Nephron progenitor cell (in vitro differentiated cells): ENCODE measurements at places on chromosomes 1 and 21.
A peak's percentile ranks its signal among the peaks of the same experiment; 100 is the strongest.

DNA sequence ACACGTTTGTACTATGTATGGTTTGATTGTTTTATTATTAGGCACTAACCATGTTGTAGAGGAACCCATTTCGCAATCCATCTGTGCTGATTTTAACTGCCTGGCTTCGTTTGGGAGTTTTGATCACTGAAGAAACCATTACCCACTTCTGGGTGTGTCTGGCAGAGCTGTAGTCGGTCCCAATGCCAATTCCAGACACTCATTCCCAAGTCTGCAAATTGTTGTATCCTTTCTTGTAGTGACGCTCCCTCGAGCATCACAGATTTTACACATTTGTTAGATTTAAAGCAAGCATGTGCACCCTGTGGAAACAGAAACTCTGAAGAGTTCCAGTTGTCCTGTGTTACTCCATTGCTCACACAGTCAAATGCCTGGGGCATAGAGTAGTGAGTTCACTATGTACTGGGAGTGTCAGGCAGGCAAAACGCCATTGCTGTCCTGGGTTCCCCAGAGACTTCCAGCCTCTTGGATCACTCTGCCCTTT lies 31.0 kb upstream of the EFCAB14 start:
- DNase-seq: no peak
- H3K36me3 ChIP-seq: no peaks in the 10 kb centered on the region
- H3K4me3 ChIP-seq: no peak overlapping the region
- H3K4me1 ChIP-seq: no peaks in the 10 kb centered on the region

DNA sequence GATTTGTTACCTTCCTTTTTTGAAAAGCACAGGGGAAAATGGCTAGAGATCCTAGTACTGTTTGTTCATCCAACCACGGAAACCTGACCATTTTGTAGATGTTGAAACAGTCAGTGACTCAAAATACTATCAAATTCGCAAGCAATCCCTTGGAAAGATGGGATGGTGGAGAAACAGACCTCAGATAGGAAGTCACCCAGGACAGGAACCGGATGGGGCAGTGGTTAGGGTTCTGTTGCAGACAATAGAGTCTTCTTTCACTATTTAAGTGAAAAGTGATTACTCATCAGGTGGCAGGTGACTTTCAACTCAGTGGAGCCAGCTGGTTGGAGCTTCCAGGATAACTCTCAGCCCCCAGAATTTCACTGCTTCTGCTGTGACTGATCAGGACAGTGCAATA lies 17.0 kb downstream of the LHX4 start:
- H3K27me3 ChIP-seq: peaks cover 79% of the 10 kb centered on the region
- H3K4me3 ChIP-seq: no peak overlapping the region
- no peak for DNase-seq

DNA sequence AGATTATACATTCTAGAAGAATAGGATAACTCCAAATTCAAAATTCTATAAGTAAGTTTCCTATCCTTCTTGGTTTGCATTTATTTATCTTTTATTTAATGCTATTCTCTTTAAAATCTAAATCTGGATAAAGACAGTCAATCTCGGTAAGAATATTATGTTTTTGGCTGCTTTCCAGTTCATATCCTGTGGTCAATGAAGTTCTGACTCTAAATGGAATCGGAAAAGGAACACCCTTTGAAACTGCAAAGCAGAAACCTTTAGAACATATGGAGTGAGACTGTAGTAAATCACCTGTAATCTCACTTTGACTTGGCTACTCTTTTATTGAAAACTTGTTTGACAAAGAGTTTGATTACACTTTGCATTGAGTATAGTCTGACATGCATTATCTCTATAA lies 85.2 kb downstream of the KIFAP3 start:
- peaks cover 11% of the 10 kb centered on the region for H3K4me1 ChIP-seq
- no peak overlapping the region for H3K4me3 ChIP-seq
- H3K27ac ChIP-seq: no peak overlapping the region
- no peak for DNase-seq
- no peaks in the 10 kb centered on the region for H3K27me3 ChIP-seq

GRCh38 chr1:95233737-95234500 lies at the start of gene RWDD3:
Gene RWDD3, plus strand, starts transcription at chr1:95234210. Its CDS starts 21 bp downstream, at chr1:95234231.
- peak within 1 kb of the TSS; percentile 91 for H3K4me3 ChIP-seq
- peaks cover 38% of the 10 kb centered on the region for H3K4me1 ChIP-seq
- peak within 1 kb of the TSS; percentile 93 for H3K27ac ChIP-seq
- H3K27me3 ChIP-seq: peaks cover 16% of the 10 kb centered on the region
- peaks cover 31% of the 10 kb centered on the region for H3K36me3 ChIP-seq
- DNase-seq: peak; percentile 95

- H3K4me1 ChIP-seq: no peaks in the 10 kb centered on the region
- H3K36me3 ChIP-seq: peaks cover 82% of the 10 kb centered on the region
- no peaks in the 10 kb centered on the region for H3K27me3 ChIP-seq
- DNase-seq: no peak
These were observed 12.4 kb downstream of the TTC4 start for GRCh38 chr1:54728027-54728426.

DNA sequence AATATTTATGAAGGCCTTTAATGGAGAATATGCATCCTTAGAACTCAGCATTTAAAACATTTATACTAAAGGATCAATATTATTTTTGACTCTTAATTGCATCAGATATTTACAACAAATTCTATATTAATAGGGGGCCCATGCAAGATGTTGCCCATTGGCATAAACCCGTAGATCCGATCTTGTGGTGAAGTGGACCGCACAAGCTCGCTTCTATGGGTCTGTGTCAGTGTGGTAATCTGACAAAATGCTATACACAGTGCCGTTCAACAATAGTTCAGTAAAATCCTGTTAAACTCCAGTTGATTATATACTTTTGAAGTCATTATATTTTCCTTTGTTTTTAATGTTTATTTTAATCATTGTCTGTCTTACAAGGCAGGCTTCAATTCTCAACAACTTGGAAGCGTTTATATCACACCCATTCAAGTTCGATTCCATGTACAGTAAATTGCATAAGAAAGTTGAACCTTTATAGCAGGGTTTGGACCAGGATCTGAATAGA lies 809.2 kb downstream of the USP25 start:
- no peak overlapping the region for H3K4me3 ChIP-seq
- H3K27me3 ChIP-seq: peaks cover 3% of the 10 kb centered on the region
- H3K27ac ChIP-seq: no peak overlapping the region
- no peaks in the 10 kb centered on the region for H3K36me3 ChIP-seq

DNA sequence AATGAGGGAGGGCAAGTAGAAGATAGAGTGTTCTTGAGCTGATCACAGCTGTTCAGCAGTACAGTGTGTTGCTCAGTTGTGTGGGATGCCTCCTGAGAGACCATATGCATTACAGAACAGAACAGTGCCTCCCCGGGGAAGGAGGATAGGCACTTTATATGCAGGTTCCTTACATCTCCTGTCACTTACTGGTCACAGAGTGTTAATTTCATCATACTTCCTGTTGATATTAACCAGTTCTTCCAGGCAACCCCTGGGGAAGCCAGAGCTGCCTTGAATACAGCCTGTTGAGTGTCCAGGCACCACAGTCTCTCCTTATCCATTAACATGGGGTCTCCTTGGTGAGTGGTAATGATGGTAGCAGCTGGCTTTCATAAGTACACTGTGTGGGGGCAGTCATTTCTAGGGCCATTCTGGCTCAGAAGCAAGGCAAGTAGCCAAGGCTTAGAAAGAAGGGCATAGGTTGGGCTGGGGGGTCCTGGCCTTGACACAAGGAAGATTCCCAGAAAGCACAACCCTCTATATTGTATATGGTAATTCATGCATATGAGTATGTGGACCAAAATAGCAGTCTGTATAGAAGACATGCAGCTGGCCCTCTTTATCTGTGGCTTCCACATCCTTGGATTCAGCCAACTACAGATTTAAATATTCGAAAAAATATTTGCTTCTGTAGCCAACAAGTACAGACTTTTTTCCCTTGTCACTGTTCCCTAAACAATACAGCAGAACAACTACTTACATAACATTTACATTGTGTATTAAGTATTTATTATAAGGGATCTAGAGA lies 142.4 kb downstream of the ZP4 start:
- no peak overlapping the region for H3K4me3 ChIP-seq
- DNase-seq: no peak
- peaks cover 5% of the 10 kb centered on the region for H3K4me1 ChIP-seq
- no peaks in the 10 kb centered on the region for H3K36me3 ChIP-seq
- no peak overlapping the region for H3K27ac ChIP-seq
- H3K27me3 ChIP-seq: no peaks in the 10 kb centered on the region

GRCh38 chr1:151832318-151832980 lies 847 bp upstream of the RORC start:
- H3K27me3 ChIP-seq: peaks cover 39% of the 10 kb centered on the region
- H3K4me1 ChIP-seq: peaks cover 55% of the 10 kb centered on the region
- H3K4me3 ChIP-seq: no peak overlapping the region
- DNase-seq: no peak

GRCh38 chr1:82775406-82776000 lies 974.8 kb downstream of the ADGRL2 start:
- H3K4me3 ChIP-seq: no peak overlapping the region
- DNase-seq: peak; percentile 44
- no peak overlapping the region for H3K27ac ChIP-seq
- peaks cover 6% of the 10 kb centered on the region for H3K4me1 ChIP-seq
- H3K27me3 ChIP-seq: peaks cover 4% of the 10 kb centered on the region

DNA sequence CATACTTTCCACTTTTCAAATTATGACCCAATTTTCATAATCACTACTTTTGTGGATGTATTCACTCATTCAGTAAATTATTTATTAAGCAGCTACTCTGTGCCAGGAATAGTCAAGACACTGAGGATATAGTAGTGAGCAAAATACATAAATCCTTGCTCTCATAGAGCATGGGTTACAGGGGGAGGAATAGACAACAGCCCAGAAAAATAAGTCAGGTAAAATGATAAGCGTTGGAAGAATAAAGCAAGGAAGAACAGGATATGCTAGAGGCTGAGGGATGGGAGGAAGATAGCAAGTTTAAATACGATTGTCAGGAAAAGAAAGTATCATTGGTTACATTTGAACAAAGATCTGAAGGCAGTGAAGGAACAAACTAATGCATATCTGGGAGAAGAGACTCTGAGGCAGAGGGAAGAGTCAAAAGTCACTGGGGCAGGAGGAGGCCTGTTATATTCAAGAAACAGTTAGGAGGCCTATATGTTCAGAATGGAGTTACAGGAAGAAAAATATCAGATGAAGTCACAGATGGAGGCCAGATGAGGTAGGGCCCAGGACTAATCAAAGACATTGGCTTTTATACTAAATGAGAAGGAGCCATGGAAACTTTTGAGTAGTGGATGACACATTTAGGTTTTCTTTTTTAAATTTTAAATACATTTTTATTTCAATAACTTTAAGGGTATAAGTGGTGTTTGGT lies 42.9 kb downstream of the SEC22B start:
- no peaks in the 10 kb centered on the region for H3K36me3 ChIP-seq
- peaks cover 3% of the 10 kb centered on the region for H3K27me3 ChIP-seq
- peaks cover 11% of the 10 kb centered on the region for H3K4me1 ChIP-seq

GRCh38 chr1:29452463-29453230 lies 216.3 kb downstream of the PTPRU start:
- H3K4me3 ChIP-seq: no peak overlapping the region
- H3K27me3 ChIP-seq: peaks cover 6% of the 10 kb centered on the region
- H3K27ac ChIP-seq: peak overlapping the region; percentile 64
- peaks cover 33% of the 10 kb centered on the region for H3K4me1 ChIP-seq
- DNase-seq: no peak

- H3K4me3 ChIP-seq: no peak overlapping the region
- H3K27ac ChIP-seq: no peak overlapping the region
- H3K36me3 ChIP-seq: no peaks in the 10 kb centered on the region
- H3K4me1 ChIP-seq: peaks cover 17% of the 10 kb centered on the region
These were observed 23.0 kb upstream of the TBX15 start for GRCh38 chr1:119011116-119011515.

DNA sequence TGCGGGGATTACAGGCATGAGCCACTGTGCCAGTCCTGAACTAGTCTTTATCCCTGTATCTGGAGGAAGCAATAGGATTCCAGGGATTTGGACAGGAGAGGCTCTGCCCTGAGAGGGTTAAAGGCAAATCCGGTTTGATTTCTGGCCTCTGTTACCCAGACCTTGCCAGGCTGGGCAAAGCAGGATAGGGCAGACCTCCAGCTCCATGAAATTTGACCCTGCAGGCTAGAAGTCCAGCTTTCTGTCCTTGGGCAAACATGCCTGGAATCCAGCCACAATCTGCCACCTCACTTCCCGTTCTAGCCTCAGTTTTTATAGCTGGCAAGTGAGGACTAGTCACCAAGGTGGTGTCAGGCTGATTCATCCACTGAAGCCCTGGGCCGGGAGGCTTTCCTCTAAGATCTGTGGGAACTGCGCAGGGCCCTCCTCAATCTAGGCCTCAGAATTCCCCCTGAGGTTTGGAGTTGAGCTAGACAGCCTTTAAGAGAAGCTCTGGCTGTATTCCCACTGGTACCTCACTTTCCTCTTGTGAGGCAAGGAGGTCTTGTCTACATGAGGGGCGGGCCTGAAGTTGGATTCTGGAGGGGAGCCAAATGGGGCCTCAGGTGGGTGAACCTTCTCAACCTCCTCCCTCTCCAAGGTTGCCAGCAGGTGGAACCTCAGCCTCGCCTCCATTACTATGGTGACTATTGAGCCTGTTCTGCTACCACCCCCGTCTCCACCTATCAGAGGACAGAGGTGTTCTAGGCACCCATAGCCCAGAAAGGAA lies 7.0 kb upstream of the P3R3URF start:
- H3K27me3 ChIP-seq: no peaks in the 10 kb centered on the region
- H3K27ac ChIP-seq: peak overlapping the region; percentile 85
- H3K4me1 ChIP-seq: peaks cover 13% of the 10 kb centered on the region
- DNase-seq: no peak
- peaks cover 6% of the 10 kb centered on the region for H3K36me3 ChIP-seq

DNA sequence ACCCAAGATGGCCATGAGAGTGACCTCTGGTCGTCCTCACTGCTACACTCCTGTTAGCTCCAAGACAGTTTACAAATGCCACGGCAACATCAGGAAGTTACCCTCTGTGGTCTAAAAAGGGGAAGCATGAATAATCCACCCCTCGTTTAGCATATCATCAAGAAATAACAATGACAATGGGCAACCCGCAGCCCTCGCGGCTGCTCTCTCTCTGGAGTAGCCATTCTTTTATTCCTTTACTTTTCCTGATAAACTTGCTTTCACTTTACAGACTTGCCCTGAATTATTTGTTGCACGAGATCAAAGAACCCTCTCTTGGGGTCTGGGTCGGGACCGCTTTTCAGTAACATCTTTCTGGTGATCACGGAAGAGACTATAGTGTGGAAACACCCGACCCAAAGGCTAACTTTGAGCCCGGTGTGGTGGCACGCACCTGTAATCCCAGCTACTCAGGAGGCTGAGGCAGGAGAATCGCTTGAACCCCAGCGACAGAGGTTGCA lies 19.8 kb upstream of the COX20 start:
- H3K27ac ChIP-seq: no peak overlapping the region
- DNase-seq: no peak
- H3K4me1 ChIP-seq: no peaks in the 10 kb centered on the region
- H3K36me3 ChIP-seq: no peaks in the 10 kb centered on the region
- H3K4me3 ChIP-seq: no peak overlapping the region
